ENCODE measurements at places on chromosomes 12 and 14.

DNA sequence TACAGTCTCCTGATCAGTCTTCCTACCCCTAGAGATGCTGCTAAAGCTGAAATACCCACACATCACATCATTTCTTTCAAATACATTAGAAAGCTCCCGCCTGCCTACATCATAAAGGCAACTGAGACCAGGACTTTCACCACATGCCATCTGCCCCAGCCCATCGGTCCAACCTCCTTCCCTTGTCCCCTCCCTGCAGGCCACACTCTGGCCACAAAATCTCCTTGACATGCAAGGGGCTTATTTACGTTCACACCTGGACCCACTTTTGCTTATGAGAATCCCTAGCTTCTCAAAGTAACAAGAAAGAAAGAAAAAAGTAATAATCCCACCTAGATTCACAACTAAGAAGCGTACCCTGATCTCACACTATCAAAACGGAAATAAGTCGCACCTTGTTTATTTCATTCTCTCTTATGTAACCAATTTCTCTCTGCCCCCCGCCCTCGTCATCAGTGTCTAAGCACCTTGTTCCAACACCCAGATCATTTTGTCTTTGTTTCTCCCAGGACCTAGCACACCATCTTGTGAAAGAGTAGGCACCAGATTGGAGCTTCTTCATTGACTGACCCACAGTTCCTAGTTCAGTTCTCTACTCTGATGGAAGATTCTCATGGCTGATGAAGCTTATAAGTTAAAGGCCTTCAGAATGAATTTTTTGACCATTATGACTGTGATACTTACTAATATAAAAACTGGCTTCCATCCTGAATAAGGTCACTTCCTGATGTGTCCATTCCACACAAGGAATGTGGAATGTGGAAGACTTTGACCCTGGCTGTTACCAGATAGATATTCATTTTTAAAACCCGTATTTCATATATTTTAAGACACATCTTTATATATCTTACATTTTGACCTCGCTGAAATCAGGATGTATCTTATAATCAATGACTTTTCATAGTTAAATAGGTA, 7.7 kb downstream of the WSB2 start:
- DNase-seq = no peak

- no peak for DNase-seq
These were observed 303.7 kb upstream of the DIO3 start for GRCh38 chr14:101257551-101257950.

DNA sequence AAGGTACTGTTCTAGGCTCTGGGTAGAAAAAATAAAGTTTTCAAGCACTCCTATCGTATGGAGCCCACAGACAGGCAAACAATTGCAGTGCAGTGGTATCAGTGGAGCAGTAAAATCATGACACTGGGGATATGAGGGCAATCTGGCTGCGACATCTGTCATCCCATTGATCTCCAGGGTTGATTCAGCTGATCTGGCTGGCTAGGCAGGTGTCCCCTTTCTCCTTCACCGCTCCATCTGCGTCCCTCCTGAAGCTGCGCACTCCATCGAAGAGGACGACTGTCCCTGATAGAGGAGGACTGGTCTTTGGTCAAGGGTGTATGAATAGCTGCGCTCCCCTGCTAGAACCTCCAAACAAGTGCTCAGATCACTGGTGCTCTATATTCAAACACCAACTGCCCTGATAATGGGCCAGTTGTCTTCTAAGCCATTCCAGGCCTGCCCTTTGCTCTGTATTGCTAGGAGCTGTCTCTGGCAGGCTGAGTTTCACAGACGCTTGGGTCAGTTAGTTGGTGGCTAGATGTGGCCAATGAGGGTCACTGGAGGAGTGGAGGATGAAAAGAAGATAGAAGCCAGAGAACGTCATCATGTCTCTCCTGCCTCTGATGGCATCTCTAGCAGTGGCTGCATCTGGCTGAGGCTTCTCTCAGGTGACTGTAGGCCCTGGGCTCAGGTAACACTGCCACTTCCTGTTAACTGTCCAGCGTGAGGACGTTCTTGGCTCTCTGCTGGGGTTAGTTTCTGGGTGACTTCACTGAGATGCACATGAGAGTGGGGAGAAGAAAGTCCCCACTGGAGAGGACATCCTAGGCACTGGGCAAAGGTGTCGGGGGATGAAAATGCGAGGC, 205.0 kb upstream of the FOXN3 start:
- DNase-seq = no peak

- no peak for DNase-seq
These were observed 27.9 kb upstream of the EVL start for GRCh38 chr14:100037353-100037752.

GRCh38 chr12:24057920-24058476, 108.5 kb upstream of the SOX5 start:
- DNase-seq = no peak

DNA sequence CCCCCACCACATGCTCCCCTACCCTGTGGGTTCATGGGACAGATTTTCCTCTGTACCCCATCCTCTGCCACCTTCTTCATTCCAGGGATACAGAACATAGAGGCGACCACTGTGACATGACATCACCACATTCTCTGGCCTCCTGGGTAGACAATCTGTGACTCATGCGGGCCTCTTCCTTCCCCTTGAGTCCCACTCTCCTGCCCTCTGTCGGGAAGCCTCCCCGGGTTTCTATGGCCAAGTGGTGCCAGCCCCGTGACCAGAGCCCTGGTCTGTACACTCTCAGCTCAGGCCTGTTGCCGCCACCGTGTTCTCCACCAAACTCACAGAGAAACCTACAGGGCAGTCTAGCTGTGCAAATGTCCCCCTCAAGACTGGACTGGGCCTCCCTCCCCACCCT, 8.0 kb downstream of the CLMN start:
- DNase-seq = no peak

DNA sequence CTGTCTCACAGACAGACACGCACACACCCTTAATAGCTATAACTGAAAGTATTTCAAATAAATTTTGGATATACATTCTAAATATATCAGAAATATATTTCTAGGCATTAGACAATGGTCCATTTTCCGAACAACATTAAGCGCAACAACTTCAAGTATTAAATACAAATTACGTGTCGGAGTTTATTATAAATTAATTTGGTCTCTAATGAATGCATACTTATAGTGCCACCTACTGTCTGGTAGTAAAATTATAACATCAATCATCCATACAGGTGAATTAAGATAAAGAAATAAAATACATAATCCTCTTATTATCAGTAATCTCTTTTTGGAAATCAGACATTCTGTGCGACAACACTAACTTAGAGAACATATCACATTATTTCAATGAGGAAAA, 27.2 kb upstream of the CMAS start:
- DNase-seq = no peak

GRCh38 chr12:118220702-118221101, 84.8 kb downstream of the PEBP1 start:
- DNase-seq = no peak

DNA sequence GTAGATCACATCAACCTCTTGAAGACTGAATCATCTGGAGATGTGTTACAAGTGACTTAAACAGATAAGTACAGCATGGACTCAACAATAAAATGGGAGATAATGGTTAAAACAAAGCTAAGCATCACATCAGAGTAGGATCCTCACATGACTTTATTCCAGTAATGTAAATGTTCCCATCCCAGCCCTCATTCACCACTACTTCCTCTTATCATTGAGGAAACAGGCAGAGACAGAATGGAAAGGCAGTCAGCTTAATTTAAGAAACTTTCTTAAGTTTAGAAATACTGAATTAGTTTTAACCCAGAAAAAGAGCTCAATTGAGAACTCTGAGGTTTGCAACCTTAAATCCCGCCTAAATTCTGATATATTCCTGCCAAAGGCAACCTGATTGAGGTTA, 1.2 kb upstream of the ALG10 start:
- DNase-seq = no peak

- peak; percentile 15 for DNase-seq
These were observed at the start of gene B4GALNT3 for GRCh38 chr12:459430-460258. Gene B4GALNT3, plus strand, starts transcription at chr12:459939. Its CDS starts 438 bp downstream, at chr12:460377.

GRCh38 chr14:77184396-77185092, 2.9 kb downstream of the TMEM63C start:
- DNase-seq = no peak

GRCh38 chr12:13091832-13092231, 11.6 kb downstream of the GSG1 start:
- DNase-seq = no peak

DNA sequence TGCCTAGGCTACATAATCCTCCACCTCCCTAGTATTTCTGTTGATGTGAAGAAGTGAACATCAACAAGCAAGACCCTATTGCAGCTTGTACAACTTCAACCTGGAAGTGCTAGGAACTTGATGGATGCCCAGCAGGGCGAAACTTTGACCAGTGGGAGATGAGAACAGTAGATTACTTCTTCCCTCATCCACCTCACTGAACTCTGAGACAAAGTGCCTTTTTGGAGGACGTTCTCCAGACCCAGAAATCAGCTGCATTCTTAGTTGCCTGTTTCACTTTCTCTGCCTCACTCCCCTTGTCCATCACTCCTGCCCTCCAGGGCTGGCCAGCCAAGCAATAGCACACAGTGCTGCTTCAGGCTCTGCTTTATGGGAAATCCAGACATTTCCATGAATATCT, 683.4 kb downstream of the GALC start:
- DNase-seq = no peak

DNA sequence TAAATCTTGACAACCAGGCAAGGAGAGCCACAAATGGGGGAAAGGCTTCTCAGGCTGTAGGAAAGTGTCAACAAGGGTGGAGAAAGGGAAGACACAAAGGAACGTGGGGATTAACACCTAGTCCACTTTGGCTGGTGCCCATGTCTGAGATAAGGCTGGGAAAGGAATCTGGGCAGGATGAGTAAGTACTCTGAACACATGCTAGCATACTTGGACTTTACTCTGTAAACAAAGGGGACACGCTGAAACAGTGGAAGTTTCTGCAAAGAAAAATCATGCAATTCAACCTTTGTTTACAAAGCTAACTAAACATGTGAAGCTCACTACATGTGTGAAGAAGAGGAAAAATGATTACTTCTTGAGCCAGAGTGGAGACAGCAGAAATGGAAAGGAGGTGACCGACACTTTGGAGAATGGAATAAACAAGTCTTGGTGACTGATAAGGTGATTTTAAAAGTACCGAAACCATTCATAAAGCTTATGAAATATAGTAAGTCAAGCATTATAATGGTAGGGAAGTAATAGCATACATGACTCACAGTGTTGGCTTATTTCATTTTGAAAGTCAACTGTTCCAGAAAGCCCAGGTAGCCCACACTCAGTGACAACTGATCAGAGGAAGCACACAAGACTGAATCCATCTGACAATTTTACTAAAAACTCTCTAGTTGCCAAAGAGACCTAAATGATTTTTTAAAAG, 13.2 kb downstream of the CPNE8 start:
- no peak for DNase-seq

- no peak for DNase-seq
These were observed 168.4 kb upstream of the LRIG3 start for GRCh38 chr12:59088673-59089072.

DNA sequence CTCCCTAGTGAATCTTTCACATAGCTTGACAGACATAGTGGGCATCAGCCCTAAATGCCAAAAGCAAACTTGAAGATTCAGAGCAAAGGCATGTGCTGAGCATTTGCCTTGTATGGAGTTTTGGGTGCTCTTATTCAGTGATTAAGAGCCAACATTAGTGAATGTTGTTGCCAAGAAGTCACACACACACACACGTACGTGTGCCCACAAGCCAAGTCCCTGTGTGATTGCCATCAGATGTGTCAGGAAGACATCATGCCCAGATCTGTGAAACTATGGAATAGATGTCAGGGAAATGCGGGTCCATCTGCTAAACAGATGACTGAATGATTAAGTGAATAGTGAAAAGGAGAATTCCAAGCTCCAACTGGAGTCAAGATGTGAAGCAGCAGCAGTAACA, 149.0 kb downstream of the AKAP6 start:
- no peak for DNase-seq

GRCh38 chr12:57845478-57846284, 848 bp downstream of the CTDSP2 start:
- DNase-seq = no peak

- no peak for DNase-seq
These were observed 1.2 kb downstream of the CLIP1 start for GRCh38 chr12:122421187-122421820.

- DNase-seq = peak; percentile 49
These were observed 63.9 kb upstream of the PTGR2 start for GRCh38 chr14:73787486-73788316.

DNA sequence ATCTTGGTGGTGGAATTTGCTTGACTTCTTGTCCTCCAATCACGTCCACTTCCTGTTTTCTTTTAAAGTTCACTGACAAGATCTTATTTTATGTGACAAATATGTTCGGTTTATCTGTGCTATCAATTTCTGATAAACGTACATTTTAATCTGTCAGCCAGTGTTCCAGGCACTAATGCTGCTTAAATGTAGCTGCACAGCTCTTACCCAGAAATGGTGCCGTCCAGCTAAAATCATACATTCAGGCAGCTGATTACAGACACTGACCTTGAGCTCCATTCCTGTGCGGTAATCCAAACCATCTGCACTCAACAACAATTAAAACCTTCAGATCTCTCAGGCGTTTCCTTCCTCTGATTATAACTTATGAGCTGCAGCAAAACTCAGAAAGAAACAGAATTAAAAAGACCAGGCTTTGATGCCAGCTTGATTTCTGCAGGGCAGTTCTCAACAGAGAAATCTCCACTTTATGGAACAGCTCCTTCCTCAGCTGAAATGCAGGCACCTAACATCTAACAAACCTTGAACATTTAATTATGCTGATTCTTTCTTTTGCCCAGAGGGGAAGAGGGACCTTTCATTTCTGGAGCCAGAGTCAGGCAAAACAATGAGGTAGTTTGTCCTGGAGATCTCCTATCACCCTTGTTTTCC, 26.4 kb upstream of the RASSF3 start:
- no peak for DNase-seq

GRCh38 chr12:51323317-51323960, 535 bp downstream of the BIN2 start:
- no peak for DNase-seq

DNA sequence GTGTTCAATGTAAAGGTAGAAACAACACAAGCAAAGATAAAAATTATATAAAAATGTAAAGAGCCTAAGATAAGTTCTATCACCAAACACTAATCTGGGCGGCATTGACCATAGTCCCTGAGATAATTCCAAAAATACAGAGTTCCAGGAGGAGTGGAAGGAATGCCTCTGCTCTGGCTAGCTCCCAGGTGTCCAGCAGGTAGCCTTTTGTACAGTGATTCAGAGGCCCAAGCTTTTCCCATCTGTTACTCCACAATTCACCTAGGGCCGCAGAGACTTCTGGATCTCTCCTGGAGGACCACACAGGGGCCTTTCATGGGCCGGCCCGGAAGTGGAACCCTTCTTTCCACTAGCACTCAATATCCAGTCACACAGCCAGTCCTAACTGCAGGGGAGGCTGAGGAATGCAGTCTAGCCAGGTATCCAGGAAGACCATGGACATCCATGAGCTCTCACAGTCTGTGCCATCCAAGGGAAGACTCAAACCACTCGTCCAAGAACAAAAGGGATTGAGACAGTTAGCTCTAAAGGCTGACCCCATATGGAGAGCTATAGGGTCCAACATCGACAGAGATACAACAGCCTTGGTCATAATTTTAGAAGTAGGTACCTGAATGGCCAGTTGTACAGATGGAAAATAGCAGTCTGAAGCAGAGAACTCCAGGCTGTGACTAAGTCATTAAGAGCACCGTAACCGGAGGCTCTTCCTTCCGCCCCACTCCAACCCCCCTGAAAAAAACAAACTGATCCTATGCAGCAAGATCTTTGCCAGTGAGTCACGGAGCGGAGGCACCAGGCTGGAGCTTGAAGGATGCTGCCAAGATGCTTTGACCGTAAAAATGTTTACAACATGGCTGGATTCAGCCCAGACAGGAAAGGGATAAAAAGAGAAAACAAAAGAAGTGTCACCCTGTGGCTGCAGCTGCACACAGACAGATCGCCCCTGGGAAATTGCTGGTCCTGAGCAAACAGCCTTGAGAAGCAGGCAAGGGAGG, 204.8 kb downstream of the NUAK1 start:
- no peak for DNase-seq
